Liver (tissue), 10 donors: ENCODE measurements at places on chromosomes 1 and 21. TPM values are rescaled to one million over a fixed set of nuclear protein-coding genes. Genes with fewer than 3 reads are reported as not detected.

Gene OLFML2B
- total RNA-seq, result 0.84 TPM

Gene NHLH2
- total RNA-seq, result not detected

Gene FHAD1
- under 0.01 TPM for total RNA-seq

Gene EPHB2
- total RNA-seq, result 0.47 TPM

Gene CPLANE2
- 2.5 TPM for total RNA-seq

Gene TAS1R3
- 0.33 TPM for total RNA-seq

Gene MSH4
- total RNA-seq, result 0.08 TPM

Gene CLCA4
- not detected for total RNA-seq

Gene SPATA21
- total RNA-seq, result not detected

Gene DIO1
- 36.5 TPM for total RNA-seq

Gene RNF207
- total RNA-seq, result 7.6 TPM

Gene PTPN14
- 3.2 TPM for total RNA-seq

Gene SLC16A1
- 87.3 TPM for total RNA-seq

GRCh38 chr21:29372063-29372802 is 73.5 kb downstream of the BACH1 start:
- DNase-seq, result peak; percentile 57

DNA sequence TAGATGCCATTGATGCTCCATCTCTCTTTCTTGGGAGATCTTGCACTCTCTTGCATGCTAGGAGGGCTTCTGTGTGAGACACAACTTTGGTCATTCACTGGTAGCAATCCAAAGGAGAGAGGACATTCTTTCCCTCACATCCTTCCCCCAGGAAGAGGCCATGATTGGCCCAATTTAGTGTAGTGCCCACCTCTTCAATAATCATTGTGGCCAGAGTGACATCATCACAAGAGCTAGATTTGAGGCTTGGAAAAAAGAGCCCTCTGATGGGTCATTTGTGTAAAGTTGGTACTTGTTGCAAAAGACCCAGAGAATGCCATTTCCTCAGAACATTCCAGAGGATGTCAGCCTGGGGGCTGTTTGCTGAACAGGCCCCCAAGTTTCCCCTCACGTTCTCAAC is 30.2 kb downstream of the S100A6 start:
- no peak for DNase-seq

GRCh38 chr1:57591842-57592241 is 168.0 kb upstream of the DAB1 start:
- DNase-seq, result no peak

- no peak for DNase-seq
These were observed 11.9 kb downstream of the RPL5 start for GRCh38 chr1:92843429-92844352.

DNA sequence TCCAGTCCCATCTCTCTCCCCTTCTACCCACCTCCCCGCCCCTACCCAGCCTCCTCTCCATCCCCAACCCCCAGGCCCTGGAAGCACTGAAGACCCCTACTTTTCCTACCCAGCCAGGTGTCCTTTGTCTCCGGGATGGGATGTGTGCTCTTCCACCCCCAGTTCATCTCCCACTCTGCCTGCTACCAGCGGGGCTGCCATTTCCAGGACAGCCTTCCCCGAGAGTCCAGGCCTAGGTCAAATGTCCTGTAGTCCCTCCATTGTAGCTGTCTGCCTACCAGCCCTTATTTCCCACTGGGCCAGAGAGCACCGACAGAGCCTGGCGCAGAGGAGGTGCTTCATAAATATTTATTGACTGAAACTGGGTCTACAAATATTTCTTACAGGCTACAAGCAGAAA is 72.0 kb upstream of the TLR5 start:
- DNase-seq, result peak; percentile 22

DNA sequence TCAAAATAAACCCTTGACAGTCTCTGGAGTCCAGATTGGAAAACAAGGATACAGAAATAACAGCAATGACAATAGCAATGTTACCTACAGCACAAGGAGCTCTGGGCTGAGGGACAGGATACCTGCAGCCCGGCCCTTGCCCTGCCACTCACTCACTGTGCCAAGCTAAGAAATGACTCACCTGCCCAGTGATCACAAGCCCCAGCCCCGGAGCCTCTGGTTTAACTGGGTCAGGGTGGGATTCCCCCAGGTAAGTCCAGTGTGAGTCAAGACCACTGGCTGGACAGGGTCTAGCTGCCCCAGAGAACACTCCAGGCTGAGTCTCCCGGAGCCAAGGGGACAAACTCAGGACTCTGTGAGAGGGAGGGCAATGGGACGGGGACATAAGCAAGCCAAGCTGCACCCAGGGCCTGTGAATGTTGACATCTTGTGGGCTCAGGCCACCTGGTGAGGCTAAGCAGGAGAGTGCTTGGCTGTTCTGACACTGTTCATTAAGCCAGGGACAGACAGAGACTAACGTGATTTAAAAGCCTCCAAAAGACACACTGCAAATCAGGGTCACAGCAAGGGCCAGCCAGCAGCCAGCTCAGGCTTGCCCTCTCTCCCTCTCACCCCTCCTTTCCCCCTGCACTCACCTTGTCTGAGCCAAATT is 64.1 kb downstream of the MIS18A start:
- no peak for DNase-seq

GRCh38 chr1:177181631-177182291 is 11.0 kb downstream of the BRINP2 start:
- DNase-seq, result peak; percentile 67

DNA sequence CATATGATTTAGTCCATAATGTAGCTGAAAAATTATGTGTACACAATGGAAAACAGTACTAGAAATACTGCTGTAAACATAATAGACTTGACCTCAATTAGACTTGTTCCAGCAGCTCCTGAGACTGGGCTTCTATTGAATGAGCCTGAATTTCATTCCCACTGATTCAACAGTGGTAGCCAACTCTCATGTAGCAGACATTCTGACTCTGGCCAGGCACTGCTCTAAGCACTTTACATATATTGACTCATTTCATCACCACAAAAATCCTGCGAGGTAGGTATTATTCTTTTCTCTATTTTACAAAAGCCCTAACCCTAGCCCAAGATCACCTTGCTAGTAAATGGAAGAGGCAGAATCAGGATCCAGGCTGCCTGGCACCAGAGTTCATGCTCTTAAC is 12.8 kb upstream of the CTSS start:
- DNase-seq, result no peak

DNA sequence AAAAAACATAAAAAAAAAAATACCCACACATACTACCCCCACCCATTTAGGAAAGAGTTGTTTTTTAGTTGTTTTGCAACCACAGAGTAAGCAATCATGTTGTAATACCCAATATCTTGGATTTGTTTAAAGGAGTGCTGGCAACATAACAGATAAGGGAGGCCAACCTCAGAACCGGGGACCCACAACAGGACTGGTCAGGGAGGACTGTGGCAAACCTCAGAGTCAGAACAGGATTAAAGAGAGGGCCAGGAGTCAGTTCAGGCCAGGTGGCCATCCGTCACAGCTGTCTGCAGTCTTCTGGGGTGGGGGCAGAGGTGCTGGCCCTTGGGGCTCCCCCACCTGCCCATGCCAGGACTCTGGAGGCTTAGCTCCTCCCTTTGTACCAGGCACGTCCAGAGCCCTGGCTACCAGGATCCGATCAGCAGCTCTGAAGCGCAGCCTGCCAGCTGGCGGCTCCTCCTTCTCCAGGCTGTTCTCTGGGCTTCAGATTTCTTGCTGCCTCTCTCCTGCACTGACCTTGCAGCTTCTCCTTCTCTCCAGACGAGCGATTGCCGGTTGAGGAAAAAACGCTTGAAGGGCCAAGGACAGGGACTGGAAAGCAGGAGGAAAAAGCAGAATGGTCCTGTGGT is 7.9 kb downstream of the H6PD start:
- DNase-seq, result no peak

- no peak for DNase-seq
These were observed 3.5 kb upstream of the KRTAP27-1 start for GRCh38 chr21:30340714-30341573.

- DNase-seq, result no peak
These were observed 153.6 kb downstream of the CNIH3 start for GRCh38 chr1:224769452-224770335.

DNA sequence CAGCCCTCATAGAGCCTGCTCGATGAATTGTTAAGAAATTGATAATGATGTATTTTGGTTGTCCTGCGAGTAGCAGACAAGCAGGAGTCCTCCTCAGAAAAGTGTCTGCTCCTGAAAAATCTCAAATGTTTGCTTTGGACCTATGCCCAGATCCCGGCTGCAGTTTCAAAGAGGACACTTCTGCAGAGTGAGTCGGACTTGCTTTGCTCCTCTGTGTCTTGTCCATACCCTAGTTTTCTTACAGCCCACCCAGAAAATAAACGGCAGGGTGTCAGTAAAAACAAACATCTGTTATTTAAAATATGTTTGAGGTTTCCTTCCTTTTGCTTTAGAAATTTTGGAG is 2.8 kb downstream of the S100A10 start:
- DNase-seq, result no peak

- no peak for DNase-seq
These were observed 3.1 kb downstream of the ENO1 start for GRCh38 chr1:8875216-8875861.

GRCh38 chr1:19284881-19285280 is 3.7 kb downstream of the AKR7A3 start:
- no peak for DNase-seq

DNA sequence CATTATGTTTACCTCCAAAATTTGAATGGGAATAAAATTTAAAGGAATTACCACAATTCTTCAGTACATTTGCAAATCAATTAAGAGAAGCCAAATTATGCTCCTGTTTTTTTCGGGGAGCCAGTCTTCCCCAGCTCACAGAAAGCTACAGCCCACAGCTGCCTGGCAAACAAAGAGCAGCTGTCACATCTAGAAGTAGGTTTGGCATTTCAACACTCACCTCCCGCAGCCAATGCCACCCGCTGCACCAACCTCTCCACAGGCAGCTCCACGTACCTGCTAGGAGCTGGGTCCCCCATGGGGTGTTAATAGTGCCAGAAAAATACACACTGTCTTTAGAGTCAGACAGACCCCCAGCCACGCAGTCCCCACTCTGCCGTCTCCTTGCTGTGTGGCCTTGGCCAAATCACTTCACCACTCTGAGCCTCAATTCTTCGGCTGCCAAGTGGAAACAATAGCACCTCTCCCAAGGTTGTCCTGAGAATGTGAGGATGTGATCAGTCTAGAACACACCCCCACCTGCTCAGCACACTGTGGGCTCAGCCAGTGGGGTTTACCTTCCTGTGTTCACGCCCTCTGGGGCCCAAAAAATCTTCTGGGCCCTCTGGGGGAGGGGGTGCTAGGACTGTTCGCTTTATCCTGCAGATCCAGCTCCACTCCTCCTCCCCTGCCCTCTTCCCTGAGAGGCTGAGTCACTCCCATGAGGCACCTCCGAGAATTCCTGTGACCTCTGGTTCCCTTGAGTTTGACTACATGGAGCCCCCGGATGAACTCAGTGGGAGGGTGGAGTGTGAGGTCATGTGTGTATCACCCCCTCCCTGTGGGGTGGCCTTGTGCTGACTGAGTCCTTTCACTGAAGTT is 204.3 kb upstream of the GRIK3 start:
- no peak for DNase-seq

DNA sequence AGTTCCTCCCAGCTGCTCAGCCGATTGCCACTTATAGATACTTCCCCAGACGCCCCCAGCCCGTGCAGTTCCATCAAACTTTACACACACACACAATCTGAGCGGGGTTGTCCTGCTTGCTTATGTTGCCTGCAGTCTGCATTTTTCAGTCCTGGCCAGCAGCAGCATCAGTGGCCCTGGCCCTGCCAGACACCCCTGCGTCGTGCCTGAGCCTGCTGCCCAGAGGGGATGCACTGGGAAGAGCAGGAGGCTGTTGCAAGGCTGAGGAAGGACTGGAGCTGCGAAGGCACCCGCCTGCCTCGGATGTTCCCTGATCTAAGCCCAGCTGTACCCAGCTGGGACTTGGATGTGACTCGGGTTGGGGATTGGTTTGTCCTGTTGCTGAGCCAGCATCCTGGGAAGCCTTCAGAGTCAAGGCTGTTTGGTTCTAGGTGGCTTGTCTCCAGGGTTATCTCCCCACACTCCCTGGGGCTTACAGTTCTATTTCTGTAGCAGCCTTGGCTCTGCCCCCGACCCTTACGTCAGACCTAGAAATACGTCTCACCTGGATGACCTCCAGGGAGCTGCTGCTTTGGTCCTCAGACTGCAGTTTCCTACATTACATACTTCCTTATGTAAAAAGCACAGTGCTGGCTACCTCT is 42.3 kb downstream of the MAN1C1 start:
- peak; percentile 20 for DNase-seq

GRCh38 chr1:151130987-151131586 is 15.3 kb downstream of the SEMA6C start:
- peak; percentile 82 for DNase-seq

DNA sequence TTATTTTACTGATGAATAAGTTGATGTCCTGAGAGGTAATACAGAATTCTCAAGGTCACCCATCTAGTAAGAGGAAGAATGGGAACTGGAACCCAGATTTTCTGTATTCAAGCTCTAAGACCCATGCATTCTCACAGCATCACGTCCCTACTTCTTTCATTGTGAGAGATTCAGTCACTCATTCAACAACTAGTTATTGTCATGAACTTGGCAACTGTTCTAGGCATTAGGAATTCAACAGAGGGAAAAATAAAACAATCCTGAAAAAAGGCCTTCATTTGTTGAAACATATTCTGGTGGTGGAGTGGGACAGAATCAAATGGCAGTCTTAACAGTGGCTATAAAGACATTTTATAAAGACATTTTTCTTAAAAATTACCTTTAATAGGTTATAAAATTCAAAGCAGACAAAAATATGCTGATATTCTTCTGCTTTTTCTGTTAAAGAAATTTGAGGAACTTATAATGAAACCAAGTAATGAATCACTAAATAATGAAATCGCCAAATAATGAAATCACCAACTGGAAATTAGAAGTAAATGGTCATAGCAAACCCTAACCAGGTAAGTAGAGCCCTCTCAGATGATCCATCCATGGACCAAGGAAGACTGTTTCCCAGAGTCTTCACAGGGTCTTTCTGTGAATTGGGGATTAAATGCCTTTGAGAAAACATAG is 136.5 kb upstream of the DPYD start:
- no peak for DNase-seq

GRCh38 chr1:43319288-43319687 is 18.3 kb upstream of the MPL start:
- no peak for DNase-seq

DNA sequence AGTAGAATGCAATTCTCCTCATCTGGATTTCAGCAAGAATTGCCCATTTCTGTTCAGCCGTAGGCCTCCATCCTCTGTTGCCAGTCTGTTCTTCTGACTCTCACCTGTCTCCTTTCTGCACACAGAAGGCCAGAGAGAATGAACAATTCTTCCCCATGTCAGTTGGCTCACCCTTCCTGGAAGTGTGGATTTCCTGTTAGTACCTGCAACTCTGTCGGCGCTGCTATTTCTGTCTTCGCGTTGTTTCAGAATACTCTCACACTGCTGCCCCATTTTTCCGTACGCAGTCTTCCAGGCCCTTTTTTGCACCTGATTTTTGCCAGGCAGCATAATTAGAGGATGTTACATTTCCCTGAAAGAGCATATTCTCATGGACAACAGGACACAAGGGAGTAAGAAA is 200.7 kb downstream of the FGGY start:
- no peak for DNase-seq
